Activated CD4-positive, alpha-beta T cell treated with anti-CD3 and anti-CD28 coated beads, Interleukin-2, Interleukin-4, amounts not matched to agents 100 ng/mL and 50 ng/mL, durations not matched to agents 16 hours and 8 hours (primary cell): ENCODE measurements at places on chromosomes 6 and 20.

- no peak for DNase-seq
Observed at GRCh38 chr6:47360388-47360787, 50.7 kb upstream of the TNFRSF21 start.

DNA sequence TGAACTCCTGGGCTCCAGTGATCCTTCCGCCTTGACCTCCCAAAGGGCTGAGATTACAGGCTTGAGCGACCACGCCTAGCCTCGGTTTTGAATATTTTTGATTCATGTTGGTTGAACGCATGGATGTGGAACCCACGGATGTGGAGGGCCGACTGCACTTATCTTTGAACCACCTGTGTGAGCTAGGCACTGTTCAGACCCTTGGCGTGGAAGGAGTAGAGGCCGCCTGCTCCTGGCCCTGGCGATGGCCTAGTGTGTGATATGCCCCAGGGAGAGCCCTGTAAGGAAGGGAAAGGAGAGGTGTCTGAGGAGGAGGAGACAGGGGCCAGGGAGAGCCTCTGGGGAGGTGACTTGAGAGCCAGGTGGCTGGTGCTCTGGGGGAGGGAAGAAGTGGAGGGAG, 64.3 kb downstream of the BCAS4 start:
- DNase-seq, result no peak

DNA sequence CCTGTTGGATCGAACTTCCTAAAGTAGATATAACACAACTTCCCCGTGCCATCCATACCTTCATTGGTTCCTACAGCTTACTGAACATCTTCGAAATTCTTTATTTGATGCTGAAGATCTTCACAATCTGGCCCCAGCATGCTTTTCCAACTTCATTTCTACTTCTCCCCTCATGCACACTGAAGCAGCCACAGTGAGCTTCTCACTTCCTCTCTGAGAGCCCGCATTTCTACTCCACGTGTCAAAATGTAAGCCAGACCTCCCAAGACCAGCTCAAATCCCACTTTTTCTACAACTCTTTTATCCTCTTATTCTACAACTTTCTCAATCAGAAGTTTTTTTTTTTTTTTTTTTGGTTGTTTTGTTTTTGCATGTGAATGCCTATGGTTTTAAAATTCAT, 254.7 kb downstream of the GMPR start:
- no peak for DNase-seq

- no peak for DNase-seq
Observed at GRCh38 chr6:15512721-15513120, 150.1 kb downstream of the DTNBP1 start.

GRCh38 chr6:140107216-140107615, 732.8 kb upstream of the CITED2 start:
- DNase-seq, result no peak

DNA sequence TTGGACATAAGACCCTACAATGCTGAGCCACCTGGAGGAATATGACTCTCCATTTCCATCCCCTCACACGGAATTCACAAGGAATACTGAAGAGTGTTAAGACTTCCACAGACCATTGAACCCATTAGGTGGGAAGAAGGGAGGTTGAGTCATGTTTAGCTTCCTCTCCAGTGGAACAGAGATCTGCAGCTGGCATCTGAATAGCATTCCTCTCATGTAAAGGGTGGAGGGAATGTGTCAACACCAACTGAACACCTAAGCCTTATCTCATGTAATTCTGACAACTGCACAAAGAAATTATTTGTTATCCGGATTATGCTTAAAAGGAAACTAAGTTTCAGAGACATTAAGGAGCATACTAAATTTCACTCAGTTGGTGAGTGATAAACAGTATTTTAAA, 705.9 kb downstream of the MAFB start:
- no peak for DNase-seq
